ENCODE measurements at places on chromosomes 7 and 10.
A peak's percentile ranks its signal among the peaks of the same experiment; 100 is the strongest.

GRCh38 chr7:35714407-35714806, 19.5 kb upstream of the HERPUD2 start:
- no peak for DNase-seq

- DNase-seq, result no peak
Measured at GRCh38 chr7:157300369-157300825, 36.4 kb upstream of the DNAJB6 start.

- DNase-seq, result no peak
Measured at GRCh38 chr7:148398844-148399365, 191.7 kb upstream of the C7orf33 start.

DNA sequence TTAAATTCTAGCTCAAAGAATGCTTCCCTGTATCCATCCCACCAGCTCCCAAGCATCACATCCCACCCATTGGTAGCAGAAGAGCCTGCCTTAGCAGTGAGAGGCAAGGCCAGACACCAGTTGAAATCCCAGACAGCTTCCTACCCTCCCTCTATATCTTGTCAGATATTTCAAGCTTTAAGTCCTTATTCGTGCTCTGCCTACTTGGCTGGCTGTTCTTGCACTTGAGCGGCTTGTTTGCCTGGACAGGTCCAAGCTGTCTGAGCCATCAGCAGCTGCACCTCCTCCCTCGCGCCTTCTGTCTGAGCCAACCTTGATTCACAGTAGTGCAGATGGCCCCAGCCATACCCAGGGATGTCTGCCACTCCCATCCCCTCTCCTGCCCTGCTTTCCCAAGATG, 16.4 kb downstream of the LRRC4 start:
- no peak for DNase-seq

DNA sequence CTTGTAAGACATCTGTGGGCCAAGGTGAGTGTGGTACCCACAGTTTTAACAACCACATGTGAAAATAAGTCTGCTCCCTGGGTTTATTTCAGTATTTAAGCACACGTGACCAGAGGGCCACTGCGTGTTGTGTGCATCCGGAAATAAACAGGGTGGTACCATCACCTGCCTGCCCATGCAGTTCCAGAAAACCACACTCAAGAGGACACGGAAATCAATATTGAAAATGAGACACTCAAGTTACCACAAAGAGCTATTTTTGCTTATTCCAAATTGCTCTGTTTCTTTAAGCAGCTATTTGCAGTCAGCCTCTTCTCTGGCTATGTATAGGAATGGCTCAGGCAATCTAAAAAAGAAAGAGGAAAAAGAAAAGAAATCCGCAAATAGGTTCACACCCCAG, 71.8 kb upstream of the LOXL4 start:
- DNase-seq, result no peak

- no peak for DNase-seq
Measured at GRCh38 chr10:129609551-129609950, 142.5 kb downstream of the MGMT start.

- DNase-seq, result peak; percentile 18
Measured at GRCh38 chr10:78028438-78029268, 662 bp downstream of the POLR3A start.

GRCh38 chr10:184911-185310, 49.7 kb downstream of the ZMYND11 start:
- peak; percentile 42 for DNase-seq

- no peak for DNase-seq
Measured at GRCh38 chr7:144004703-144005102, 4.6 kb downstream of the OR6B1 start.

GRCh38 chr10:31384589-31384949, 65.6 kb downstream of the ZEB1 start:
- no peak for DNase-seq

GRCh38 chr7:20491284-20491683, 124.2 kb upstream of the ABCB5 start:
- DNase-seq, result no peak

DNA sequence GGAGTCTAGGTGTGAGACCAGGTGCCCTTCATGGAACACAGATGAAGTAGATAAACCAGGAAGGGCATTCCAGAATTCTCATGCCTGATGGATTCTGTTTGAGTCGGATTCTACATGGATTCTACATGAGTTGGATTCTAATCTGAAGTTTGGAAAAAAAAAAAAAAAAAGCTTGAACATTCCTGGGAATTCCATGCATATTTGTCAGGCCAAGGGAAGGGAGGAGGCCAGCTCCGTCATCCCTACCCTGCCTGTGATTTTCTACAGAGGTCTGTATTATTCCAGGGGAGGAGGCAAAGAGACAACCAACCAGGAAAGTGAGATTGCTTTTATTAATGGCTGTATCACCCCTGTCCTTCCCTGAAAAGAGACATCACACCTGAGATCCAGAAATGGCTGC, 27.8 kb upstream of the EBLN1 start:
- DNase-seq, result peak; percentile 74

- DNase-seq, result peak; percentile 48
Measured at GRCh38 chr7:94133460-94133859, 129.3 kb upstream of the BET1 start.

GRCh38 chr7:146698995-146699610, 582.5 kb downstream of the CNTNAP2 start:
- DNase-seq, result no peak

GRCh38 chr7:27180431-27181420, 4.3 kb downstream of the HOXA11 start:
- no peak for DNase-seq

DNA sequence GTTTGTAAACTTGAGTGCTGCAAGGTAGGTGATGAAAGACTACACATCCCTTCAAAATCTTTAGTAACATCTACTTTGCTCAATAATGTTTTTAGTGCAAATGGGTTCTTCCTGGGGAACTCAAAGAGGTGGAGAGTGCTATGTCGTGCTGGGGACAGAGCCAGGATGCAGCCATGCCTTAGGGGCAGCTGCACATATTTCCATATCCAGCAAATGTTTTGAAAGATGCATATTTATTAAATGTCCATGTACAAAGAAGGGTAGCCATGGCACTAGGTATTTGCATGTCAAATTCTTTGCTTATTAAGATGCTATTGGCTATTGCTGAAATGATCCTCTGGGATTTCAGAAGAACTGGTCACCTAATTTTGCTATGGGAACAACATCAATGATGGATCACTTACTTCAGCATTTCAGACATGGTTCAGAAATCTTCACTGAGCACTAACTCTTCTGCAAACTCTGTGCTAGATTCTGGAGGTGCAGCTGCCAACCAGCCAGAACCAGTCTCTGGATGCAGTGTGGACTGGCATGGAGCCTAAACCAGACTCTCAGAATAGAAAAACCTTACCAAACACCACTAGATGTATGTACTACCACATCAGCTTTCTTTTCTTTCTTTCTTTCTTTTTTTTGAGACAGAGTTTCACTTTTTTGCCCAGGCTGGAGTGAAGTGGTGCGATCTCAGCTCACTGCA, 31.7 kb upstream of the DNMBP start:
- DNase-seq, result no peak

- DNase-seq, result no peak
Measured at GRCh38 chr10:80713398-80713928, 175.8 kb downstream of the SH2D4B start.

- DNase-seq, result no peak
Measured at GRCh38 chr10:129494176-129494575, 27.1 kb downstream of the MGMT start.

DNA sequence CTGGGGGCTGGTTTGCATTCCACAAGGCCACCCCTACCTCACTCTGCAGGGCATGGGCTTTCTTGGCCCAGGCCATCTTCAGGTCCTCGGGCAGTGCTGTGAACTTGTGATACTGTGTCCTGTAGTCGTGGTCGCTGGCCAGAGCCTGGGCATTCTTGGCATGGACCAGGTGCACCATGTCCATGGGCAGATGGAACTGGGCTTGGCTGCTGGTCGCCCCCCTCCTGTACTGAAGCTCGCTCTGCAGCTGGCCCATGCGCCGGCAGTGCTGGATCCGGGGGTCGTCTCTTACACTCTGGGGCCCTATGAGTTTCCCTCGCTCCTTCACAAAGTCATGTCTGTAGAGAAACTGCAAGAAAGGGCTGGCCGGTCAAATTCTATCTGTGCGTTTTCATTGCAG, 51.7 kb downstream of the HABP2 start:
- DNase-seq, result no peak

DNA sequence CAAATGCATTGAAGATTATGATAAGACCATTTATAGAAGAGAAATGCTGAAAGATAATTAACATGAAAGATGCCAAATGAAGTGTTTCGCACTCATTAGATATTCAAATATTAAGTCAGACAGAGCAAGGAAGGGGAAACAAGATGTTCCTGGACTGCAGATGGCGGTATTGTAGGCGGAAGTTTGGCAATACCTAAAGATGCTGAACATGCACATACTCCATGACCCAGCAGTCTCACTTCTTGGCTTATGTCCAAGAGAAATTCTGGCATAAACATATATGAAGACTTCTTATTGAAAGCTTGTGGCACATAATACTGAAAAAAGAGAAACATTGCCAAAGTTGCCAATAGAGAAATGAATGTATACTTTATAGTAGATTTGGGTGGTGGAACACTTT, 325.4 kb upstream of the SEMA3C start:
- peak; percentile 31 for DNase-seq

DNA sequence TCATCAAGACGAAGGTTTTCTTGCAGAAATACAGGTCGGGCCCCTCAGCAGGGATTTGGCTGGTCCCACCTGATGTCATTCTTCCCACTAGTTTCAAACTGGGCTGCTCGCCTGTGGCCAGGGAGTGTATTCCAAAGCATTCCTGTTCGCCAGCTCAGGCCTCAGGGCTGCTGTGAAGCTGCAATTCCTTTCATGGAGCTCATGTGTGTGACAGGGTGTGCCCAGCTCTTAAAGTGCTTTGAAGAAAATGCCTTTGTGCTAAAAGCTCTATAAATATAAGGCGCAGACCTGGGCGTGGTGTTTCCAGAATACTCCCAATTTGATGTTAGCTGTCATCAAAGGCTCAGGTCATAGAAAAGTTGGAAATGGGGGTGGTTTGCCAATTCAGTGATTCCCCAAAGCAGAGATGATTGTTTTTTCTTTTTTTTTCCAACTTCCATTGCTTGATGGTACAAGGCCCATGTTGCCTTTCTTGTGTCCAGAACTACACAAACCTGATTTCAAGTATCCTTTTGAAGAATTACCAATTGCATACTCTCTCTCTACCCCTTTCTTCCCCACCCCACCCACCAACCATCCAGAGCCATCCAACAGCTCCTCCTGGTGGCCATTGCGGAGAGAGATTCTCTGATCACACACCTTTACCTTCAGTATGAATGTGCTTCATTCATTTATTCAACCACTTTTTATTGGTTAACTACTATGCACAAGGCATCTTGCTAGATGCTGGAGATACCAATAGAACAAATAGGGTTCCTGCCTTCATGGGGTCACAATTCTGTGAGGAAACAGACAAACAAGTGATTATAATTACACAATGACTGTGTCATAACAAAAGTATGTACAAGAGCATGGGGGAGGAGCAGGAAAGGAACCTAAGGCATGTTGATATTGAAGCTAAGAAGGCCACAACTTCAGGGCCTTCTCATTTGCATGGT, 297.3 kb upstream of the LYZL1 start:
- peak; percentile 88 for DNase-seq

DNA sequence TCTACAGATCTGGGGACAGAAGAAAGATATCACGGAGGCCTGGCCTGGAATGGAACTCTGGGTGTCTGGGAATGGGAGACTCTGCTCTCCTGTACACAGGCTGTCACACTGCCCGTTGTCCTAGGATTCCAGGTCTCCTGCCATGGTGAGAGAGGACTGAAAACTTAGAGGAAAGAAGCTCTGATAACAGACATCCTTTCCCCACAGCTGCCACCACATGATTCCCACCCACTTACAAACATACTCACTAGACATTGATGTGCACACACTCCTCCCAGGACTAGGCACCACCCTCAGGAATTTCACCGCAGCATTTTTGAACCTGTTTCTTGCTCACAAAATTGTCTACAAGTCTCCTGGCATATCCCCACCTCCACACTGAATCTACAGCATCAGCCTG, 5.7 kb downstream of the ZNF92 start:
- no peak for DNase-seq

- peak; percentile 85 for DNase-seq
Measured at GRCh38 chr10:63114031-63114814, 18.9 kb upstream of the NRBF2 start.

- DNase-seq, result no peak
Measured at GRCh38 chr7:113000316-113001020, 86.2 kb downstream of the GPR85 start.

DNA sequence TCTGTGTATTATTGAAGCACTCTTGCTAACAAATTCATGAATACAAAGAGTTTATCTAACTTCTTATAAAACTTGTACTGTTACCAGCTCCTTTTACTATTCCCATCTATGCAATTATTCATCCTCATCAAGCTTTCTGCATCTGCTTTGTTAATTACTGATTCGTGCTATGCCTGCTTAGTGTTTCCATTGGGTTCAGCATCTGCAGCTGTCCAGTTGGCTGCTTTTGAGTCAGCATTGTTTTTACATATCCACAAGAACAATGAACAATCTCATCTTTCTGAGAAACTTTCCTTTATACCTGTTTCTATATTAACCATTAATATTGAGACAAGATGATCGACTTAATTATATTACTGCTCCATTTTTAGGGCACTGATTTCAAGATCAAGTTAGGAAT, 19.6 kb upstream of the ANLN start:
- DNase-seq, result no peak

DNA sequence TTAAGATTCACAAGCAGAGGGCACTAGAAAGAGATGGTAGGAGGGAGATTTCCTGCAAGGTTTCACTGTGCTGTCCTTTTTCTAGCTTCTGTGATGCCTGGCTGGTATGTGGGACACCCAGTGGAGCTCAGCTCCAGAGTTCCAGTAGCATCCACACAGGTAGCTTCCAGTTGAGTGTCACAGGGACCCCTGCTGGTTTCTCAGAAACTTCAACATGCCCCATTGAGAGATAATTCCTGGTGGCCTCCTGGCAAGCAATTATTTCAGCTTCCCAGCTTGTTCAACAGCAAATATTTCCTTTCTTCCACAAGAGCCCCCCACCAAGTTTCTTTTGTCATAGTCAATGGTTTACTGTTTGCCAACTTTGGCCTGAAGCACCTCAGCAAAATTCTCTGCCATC, 858.7 kb downstream of the REEP3 start:
- DNase-seq, result no peak

DNA sequence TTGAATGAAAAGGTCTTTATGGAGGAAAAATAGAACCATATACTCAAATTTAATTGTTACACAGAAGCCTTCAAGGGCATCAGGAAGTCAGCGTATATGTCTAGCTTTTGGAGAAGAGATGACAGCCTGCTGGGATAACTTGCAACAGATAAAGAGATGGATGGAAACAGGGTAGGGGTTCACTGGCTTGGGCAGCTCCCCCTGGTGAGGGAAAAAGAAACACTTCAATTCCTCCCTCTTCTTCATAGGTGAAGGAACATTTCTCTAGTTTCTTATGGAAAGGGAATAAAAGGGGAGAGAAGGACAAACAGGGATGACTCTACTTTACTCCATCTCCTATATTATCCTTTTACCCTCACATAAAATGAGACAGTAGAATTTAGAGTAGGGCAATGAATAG, 635.7 kb downstream of the PHTF2 start:
- no peak for DNase-seq

- peak; percentile 78 for DNase-seq
Measured at GRCh38 chr10:74056050-74056818, 58.3 kb downstream of the VCL start.

DNA sequence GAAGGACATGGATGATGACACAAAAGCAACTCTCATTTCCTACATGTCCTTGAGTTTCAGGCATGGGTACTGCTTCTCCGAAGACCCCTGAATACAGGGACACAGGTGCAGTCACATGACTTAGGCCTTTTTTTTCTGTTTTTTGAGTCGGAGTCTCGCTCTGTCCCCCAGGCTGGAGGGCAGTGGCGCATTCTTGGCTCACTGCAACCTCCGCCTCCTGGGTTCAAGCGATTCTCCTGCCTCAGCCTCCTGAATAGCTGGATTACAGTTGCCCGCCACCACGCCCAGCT, 26.8 kb downstream of the IFT22 start:
- no peak for DNase-seq
